RPMI7951 (cell line): ENCODE measurements at places on chromosomes 12 and 14. TPM values are rescaled to one million over a fixed set of nuclear protein-coding genes. Genes with fewer than 3 reads are reported as not detected.

GRCh38 chr12:85821759-85822158, 14.4 kb downstream of the RASSF9 start:
- no peak for DNase-seq

DNA sequence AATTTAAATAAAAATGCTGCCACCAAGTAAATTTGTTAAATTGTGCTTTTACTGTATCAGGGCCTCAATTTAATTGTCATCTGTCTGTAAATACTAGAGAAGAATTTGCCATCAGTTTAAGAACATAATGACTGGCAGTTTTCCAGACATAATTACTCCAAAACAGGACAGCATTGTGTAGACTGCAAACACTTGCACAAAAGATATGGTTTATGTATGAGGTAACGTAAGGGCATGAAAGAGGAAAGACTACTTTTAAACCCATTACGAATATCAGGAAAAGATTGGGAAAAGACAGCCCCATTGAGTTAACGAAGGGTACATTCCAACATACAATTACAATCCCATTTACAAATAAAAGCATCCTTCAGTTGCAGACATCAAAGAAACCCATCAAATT, 59.8 kb upstream of the KRR1 start:
- DNase-seq, result no peak

GRCh38 chr14:103288076-103288766, 45.8 kb upstream of the EIF5 start:
- DNase-seq, result no peak

- DNase-seq, result no peak
These were observed 9.4 kb upstream of the DHRS7 start for GRCh38 chr14:60174352-60175254.

The C12orf50 gene
- total RNA-seq, result not detected in 2 replicates

The CIDEB gene
- not detected in 2 replicates for total RNA-seq

DNA sequence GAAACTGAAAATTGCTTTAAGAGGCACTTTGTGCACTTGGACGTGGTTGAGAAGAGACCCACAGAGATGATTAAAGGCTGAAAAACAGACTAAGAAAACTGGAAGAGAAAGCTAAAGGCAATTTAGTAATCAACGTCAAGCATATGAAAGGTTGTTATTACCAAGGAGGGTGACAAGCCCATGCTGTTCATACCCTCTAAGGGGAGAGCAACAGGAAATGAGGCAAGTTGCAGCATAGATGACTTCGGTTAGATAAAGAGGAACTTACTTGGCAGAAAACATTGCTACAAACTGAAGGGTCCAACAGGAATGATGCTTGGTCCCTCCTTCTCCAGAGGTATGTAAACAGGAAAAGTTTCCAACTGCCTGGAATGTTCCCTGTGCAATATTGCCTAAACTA, 107.8 kb downstream of the DUSP6 start:
- no peak for DNase-seq

GRCh38 chr12:13566292-13566691, 369.8 kb downstream of the EMP1 start:
- no peak for DNase-seq

The LYZ gene
- 0.10 and 0.72 TPM in 2 replicates for total RNA-seq

- no peak for DNase-seq
These were observed 41.8 kb downstream of the ATP6V1D start for GRCh38 chr14:67317822-67318221.

- no peak for DNase-seq
These were observed 12.4 kb downstream of the FAM181A start for GRCh38 chr14:93939304-93940229.

- no peak for DNase-seq
These were observed 88.3 kb downstream of the STON2 start for GRCh38 chr14:81311778-81312177.

GRCh38 chr14:51351997-51352396, 112.0 kb downstream of the TMX1 start:
- DNase-seq, result no peak

DNA sequence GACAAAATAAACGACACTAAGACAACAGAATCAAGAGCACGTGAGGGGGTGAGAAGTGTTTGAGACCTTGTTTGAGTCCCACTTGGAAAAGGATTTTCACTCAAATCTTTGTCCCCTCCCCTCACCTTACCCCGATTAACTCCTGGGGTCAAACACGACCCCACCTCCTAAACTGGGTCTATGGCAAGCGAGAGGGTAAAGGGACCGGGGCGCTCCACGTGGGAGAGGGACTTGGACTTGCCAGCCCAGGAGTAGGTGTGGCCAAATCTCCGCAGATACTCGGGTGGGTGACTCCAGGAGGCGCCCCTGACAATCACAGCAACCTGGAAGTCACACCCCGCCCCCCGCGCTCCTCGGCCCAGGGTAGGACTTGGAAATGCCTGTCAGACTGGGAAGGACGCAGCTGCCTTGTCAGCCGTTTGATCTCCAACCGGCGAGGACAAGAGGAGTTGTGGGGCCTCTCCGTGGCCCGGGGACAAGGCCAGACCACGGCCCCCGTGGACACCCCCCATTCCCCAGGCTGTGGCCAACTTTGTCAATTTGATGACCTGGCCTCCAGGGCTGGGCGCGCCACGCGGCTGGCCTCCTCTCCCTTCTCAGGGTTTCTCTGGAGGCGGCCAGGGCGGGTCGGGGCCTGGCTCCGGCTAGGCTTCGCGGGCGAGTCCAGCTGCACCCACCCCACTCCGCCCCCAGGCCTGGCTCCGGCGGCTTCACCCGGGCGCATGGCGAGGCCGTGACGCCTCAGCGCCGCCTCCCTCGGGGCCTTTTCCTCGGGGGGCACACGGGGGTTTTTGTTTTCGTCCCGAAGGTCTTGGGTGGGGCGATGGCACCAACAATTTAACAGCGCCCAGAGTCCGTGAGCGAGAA, 1.1 kb upstream of the BCL11B start:
- DNase-seq, result peak; percentile 19

GRCh38 chr14:33369041-33369440, 430.4 kb downstream of the NPAS3 start:
- no peak for DNase-seq

DNA sequence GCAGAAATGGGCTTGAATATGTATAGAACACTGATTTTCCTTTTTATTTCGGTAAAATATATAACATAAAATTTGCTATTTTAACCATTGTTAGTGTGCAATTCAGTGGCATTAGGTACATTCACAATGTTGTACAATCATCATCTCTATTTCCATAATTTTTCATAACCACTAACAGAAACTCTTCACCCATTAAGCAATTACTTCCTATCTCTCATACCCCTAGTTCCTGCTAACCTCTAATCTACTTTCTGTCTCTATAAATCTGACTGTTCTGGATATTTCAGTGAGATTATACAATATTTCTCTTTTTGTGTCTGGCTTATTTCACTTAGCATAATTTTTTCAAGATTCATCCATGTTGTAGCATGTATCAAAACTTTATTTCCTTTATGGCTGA, 8.9 kb upstream of the RNF212B start:
- no peak for DNase-seq

DNA sequence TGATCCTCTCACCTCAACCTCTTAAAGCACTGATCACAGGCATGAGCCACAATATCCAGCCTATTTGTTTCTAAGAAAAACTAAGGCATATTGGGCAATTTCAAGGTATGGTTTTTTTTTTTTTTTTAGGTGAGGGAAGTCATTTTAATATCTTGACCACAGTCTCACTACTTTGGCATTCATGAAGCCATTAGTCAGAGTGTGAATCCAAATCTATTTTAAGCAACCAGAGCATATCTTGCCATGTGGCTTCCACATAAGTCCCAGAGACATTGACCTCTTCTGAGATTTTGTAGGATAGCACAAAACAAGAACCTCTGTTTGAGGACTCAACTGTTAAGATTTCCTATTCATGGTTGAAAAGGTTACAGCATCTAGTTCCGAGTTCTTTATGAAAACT, 130.3 kb upstream of the RBM19 start:
- DNase-seq, result peak; percentile 5

GRCh38 chr12:88037770-88038169, 8.6 kb upstream of the C12orf50 start:
- DNase-seq, result no peak

DNA sequence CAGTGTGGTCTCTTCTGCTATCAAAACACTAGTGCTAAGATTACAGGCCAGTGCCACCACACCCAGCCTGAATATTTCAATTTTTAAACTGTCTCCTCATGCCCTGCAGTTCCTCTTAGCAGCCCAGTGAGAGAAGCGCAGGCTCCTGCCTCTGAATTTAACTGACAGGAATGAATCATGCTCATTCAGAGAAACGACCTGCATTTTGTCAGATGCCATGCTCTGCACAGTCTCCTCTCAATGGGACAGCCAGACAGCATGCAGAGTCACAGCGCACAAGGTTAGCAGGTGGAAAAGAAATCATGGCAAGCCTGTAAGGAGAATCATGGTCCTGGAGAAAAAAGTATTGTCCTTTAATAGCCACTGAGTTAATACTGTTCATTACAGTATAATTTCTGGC, 691.0 kb upstream of the SEL1L start:
- DNase-seq, result no peak
